ENCODE measurements at places on chromosomes 1 and 21.

- no peak for DNase-seq
Observed at GRCh38 chr1:67190410-67190809, 24.2 kb downstream of the IL23R start.

- no peak for DNase-seq
Observed at GRCh38 chr1:232699814-232700213, 69.9 kb upstream of the SIPA1L2 start.

GRCh38 chr21:43694437-43695079 lies 24.4 kb upstream of the PDXK start:
- DNase-seq: no peak

DNA sequence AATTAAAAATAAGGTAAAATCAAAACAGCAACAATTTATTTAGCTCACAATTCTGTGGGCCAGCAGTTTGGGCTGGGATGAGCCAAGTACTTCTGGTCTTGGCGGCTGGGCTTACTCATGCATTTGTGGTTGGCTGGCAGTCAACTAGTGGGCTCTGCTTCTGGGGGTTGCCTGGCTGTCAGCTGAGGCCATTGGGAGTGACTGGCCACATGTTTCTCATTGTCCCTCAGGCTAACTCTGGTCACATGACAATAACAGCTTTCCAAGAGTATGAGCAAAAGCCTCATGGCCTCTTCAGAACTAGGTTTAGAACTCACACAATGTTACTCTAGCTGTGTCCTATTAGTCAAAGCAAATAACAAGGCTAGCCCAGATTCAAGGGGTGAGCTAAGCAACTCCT lies 15.6 kb upstream of the CHIA start:
- no peak for DNase-seq

DNA sequence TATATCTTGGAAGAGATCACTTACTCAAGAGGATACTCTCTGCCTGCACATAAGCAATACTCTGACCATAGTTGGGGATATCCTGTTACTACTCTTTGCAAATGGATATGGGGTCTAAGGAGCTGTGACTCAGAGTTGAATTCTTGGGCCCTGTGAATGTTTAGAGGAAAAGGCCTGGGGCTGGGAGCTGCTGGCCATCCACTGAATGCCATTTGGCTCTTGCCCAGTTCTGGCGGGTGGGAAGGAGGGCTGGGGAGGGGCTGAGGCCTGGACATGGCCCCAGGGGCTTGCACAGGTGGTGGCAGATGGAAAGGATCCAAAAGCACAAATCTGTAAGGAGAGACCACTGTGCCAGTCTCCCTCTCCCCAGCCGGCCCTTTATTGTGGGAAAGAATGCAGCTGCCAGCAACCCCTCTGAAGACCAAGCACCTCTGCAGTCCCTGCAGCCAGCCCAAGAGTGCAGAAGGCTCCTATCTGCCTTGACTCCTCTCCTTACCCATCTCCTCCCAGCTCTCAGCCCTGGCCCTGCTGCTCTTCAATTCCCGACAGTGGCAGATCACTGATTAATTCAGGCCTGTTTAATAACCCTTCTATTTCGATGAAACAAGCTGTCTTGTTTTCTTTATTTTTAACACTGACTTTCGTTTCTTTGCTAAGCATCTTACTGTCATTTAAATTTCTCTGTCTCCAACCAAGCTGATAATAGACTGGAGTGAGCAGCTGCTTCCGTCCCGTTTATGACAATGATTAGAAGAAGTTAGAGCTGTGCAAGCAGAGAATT lies 12.1 kb downstream of the PLXNA2 start:
- no peak for DNase-seq

DNA sequence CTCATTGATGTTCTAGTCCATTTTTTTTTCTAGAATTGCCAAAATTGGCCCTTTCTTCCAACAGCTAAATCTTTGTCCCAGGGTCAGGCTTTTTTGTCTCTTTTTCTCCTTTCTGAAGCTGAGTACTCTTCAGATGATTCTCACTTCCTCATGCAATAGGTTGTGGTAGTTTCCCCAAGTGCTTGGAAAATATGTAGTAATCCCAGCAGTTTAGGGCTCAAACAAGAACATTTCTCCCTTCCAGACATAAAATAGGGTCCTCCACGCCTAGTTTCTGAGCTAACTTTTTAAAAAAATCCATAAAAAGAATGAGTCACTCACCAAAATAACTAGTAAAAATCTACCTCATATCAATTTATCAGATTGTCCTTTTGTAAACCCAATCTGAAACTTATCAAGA lies 10.0 kb upstream of the MCOLN3 start:
- DNase-seq: no peak

DNA sequence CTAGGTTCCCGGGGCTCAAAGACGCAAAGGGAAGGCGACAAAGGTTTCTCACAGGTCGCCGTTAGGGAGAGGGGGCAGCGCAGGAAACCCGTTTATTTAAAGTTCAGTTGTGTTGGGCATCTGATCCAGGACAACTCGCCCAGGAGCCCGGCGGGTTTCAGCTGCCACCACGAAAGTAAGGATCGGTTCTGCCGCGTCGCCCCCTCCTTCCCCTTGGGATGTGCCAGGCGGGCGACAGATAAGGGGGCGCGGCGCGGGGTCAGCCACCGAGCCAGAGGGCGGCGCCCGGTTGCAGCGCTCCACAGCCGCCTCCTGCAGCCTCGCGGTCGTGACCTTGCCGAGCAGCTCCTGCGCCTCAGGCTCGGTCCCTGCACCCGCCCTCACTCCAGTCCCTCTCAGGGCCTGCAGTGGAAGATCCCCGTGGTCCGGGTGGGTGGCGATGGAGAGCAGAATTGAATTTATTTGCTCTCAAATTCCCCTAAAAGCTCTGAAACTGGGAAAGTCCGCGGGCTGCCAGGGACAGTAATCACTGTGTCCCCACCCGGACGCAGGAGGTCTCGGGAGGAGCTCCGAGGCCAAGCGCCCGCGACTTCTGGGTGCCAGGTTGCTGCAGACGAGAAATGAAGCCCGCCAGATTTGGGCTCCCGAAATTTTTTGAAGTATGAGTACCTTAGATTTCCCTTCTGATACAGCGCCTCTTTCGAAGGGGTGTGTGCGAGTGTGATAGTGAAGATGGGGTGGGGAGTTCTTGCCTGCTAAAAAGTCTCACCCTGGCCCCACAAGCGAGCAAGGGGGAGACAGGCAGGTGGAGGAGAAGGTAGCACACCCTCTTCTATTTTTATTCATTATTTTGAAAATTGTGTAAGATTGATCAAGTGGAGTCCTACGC lies 28.4 kb upstream of the NFIA start:
- DNase-seq: no peak

Data from GF-D8 (cell line).